ENCODE measurements at places on chromosomes 1 and 21.

GRCh38 chr1:228149406-228150119 is at the start of gene GJC2:
Gene GJC2, plus strand, starts transcription at chr1:228149930. Its CDS starts 7,829 bp downstream, at chr1:228157759.
- no peak for DNase-seq

- no peak for DNase-seq
Measured at GRCh38 chr1:201011616-201012015, 11.9 kb downstream of the KIF21B start.

GRCh38 chr1:173168941-173169340 is 38.2 kb downstream of the TNFSF4 start:
- no peak for DNase-seq

GRCh38 chr1:1032424-1032823 is 12.5 kb downstream of the AGRN start:
- DNase-seq: no peak

DNA sequence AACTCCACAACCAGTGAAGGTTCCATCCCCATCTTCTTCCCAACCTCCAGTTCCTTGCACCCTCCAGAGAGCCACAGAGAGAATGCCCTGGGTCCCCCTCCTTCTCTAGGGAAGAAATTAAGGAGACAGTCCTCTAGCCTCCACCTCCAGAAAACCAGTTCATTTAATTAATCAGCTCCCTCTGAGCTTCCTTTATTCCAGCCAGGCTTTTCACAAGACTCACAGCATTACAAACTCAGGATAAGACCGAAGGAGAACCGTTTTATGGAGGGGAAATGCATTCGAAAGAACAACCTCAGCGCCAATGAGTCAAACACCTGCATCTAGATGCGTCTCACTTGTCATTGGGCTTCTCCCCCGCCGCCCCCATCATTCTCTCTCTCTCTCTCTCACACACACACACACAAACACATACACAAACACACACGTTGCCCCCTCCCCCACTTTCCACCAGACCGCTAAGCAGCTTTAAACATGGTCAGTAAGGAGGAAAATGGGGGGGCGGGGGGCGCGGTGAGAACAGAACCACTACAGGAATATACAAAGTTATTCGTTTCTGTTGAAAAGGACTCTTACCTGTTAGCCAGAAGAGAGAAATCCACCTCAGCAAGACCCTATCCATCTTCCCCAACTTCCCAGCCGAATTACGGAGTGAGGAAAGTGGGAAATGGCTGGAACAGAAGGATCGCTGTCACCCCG is 544 bp downstream of the ILDR2 start:
- peak; percentile 15 for DNase-seq

DNA sequence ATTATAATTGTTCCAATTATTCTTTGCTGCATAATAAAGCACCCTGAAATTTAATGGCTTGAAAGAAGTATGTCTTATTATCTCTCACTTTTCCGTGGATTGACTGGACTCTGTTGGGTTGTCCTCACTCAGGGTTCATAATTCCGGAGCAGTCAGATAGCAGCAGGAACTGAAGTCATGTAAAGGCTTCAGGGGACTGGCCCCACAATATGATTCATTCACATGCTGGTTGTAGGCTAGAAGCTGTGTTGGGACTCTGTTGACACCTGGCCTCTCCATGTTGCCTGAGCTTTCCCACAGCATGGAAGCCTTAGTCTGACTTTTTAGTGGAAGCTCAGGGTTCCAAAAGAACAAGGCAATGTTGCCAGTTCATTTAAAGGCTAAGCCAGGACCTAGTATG is 367.1 kb upstream of the ADGRL2 start:
- DNase-seq: no peak

DNA sequence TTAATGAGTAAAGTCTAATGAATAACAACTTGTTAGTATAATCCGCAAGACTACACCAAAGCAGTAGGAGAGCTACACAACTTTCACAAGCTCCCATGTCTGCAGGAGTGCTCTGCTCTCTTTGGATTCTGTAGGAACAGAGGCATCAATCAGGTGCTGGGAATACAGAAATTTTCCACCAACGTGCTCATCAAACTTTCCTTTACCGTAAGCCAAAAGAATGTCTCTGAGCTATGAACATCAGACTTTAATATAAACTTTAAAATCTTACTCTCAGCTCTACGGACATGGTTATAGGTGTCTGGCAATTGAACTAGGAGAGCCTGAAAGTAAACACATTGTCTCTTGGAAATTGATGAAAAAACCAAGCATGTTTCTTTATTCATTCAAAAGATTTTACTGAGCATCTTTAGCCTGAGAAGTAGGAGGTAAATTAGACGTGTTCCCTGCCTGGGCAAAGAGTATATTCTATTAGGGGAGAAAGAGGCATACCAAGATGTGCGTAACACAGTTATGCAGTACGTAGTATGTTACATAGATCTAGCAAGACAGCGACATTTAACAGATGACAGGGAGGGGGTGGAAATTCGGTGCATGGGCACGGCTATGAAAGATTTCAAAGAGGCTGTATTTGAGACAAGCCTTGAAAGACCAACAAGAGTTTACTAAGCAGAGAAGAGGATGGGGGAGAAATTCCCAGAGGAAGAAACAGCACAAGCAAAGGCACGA is 85.2 kb downstream of the TM2D1 start:
- no peak for DNase-seq

- DNase-seq: no peak
Measured at GRCh38 chr1:4305526-4306301, 348.7 kb upstream of the AJAP1 start.

DNA sequence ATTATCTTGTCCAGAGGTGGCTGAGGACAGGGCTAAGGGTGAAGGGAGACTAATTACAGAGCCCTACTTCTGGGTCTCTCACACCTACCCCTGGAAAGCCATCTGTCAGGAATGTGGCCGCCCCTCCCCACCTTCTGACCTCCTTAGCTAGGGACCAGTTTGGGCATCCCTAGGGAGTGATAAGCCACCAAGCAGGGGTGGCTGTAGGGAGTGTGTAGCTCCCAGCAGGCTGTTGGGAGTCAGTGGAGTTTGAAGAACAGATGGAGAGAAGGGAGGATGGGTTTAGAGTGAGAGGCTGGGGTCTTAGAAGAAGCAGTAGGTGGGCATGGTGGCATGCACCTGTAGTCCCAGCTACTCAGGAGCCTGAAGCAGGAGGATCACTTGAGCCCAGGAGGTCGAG is 808 bp upstream of the SERINC2 start:
- no peak for DNase-seq

DNA sequence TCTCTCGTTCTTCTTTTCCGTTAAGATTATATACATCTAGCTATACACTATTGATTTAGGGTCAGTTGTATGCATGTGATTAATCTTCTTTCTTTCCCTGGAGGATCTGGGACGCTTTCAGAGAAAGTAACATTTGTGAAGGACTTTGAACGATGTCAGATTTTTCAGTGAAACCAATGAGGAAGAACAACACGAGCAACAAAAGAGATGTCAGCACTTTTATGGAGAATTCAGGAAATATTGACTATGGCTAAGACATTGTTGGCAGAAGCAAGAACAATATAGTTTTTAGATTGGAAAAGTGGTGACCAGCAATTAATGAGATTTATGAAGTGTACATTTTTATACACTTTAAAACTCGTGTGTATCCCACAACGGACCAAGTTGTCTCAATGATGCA is 355.5 kb downstream of the TGFB2 start:
- no peak for DNase-seq

DNA sequence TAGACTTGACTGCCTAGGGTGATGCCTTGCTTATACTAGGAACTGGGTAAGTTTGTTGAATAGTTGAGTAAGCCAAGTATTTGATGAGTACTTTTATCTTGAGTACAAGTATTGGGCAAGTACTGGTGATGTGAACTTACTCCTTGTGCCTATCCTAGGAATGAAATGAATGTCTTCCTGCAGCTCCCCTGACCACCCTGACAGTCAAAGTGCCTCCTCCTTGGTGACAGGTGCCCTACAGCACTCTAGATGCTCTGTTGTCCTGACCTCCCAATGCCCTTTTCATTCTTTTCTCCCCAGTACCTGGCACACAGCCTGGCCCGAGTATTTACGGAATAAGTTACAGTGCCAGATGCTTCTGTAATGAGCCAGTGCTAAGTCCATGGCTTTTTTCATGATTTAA is 25.5 kb downstream of the PCSK9 start:
- no peak for DNase-seq

DNA sequence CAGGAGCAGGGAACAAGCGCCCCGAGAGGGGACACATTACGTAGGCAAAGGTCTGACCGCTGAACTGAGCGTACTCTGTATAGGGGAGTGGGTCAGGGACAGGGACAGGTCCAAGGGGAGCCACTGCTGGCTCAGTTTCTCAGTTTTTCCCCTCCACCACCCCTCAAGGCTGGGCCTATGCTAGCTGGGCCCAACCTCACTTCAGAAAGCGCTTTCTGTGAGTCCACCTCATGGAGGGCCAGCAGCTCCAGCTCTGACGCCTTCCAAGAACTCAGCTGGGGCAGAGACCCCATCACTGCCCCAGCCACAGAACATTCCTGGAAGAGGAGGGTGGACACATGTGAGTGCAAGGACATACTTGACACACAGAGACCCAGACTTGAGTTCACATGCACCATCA is 242.0 kb downstream of the FOXD2 start:
- DNase-seq: no peak

- DNase-seq: no peak
Measured at GRCh38 chr21:16742741-16743140, 770.1 kb upstream of the CXADR start.

DNA sequence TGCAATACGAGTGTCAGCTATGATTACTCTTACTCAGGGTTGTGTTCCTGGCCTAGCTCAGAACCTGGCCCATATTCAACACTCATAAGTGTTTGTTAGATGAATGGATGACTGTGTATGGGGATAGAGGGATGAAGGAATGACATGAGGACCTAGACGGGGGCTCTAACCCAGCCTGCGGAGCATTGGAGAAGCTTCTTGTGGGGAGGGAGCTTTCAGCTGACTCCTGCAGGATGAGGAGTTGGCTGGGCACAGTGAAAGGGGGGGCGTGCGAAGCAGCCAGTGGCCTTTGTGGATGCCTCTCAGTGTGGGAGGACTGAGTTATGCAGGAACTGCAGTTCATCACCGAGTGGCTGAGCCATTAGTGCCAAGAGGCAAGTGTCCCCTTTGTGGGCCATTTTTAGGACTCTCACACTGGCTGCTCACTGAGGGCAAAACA is 1.2 kb upstream of the EXTL1 start:
- no peak for DNase-seq

DNA sequence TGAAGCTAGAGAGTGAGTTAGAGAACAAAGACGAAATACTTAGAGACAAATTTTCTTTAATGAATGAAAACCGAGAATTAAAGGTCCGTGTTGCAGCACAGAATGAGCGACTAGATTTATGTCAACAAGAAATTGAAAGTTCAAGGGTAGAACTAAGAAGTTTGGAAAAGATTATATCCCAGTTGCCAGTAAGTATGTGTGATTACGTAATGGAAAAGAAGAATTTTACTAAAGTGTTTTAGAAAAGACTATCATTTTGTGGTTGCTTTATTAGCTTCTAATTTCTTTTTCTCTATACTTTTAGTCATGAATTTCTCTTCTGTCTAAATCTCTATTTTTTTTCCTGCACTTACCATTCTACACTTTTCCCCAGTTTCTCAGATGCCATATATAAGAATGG is 26.7 kb downstream of the CCDC18 start:
- DNase-seq: no peak

- no peak for DNase-seq
Measured at GRCh38 chr1:169133801-169134502, 27.5 kb downstream of the ATP1B1 start.

- no peak for DNase-seq
Measured at GRCh38 chr21:44497703-44498126, 42.3 kb downstream of the KRTAP10-1 start.

- DNase-seq: no peak
Measured at GRCh38 chr21:38027901-38028498, 111.7 kb upstream of the KCNJ6 start.

- no peak for DNase-seq
Measured at GRCh38 chr1:118339400-118340124, 154.5 kb upstream of the SPAG17 start.

DNA sequence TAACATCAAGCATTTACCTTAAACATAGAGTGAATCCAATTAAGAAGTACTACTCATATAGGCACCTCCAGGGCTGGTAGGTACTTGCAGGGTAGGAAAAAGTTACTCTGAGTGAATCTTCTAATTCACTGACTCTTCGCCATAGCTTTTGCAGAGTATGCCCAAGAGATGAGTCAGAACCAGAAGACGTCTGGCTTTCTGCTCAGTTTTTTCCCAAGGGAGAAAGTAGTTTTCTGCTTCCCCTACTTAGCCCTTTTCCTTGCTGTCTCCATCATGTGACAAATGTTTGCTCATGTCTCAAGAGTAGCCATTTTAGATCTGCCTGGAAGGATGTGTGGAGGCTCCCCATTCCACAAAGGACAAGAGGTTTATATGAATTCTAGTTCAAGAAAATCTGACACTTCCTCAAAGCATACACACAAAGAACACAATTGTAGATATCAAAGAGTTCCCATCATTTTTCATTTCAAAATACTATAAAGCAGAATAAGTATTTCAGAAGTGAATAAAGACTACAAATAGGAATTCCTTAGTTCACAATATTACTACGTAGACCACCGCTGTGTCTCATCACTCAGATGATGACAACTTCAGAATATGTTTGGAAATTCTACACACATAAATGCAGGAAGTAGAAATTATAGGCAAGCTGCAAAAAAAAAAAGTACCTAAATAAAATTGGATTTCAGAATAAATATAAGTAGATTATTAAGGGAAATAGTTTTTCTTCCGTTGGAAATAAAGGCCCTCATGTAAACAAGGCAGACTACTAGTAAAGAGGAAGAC is 98.5 kb downstream of the ASH1L start:
- DNase-seq: no peak

- DNase-seq: no peak
Measured at GRCh38 chr21:24456358-24456757, 1150.9 kb downstream of the MRPL39 start.

- peak; percentile 50 for DNase-seq
Measured at GRCh38 chr1:147647796-147648633, 22.3 kb downstream of the ACP6 start.

GRCh38 chr1:92118826-92119225 is 38.7 kb downstream of the BTBD8 start:
- no peak for DNase-seq

DNA sequence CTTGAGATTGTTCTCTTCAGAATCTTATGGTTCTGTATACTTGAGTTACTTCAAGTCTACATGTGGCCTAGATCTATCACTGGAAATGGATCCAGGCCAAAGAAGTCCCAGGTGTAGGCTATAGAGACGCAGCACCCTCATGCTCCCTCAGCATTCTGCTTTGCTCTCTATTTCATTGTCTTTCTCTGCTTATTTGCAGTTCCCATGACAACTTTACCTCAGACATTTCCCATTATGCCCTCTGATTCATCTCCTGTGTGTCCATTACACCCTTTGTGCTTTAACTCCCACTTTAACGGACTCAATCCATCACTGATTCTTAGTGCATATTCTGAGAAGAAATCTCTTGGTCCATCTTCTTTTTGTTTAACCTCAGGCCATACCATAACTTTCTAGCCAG is 236.9 kb upstream of the NRIP1 start:
- DNase-seq: no peak

- no peak for DNase-seq
Measured at GRCh38 chr1:58096714-58097113, 449.8 kb downstream of the OMA1 start.

Measured in CD4-positive, alpha-beta T cell treated with Interleukin-21 for 1 hour (primary cell).